Activated T-helper 9 cell treated with anti-CD3 and anti-CD28 coated beads, Interleukin-2, amount 50 U/mL, for 16 hours (primary cell): ENCODE measurements at places on chromosomes 5 and 9.

DNA sequence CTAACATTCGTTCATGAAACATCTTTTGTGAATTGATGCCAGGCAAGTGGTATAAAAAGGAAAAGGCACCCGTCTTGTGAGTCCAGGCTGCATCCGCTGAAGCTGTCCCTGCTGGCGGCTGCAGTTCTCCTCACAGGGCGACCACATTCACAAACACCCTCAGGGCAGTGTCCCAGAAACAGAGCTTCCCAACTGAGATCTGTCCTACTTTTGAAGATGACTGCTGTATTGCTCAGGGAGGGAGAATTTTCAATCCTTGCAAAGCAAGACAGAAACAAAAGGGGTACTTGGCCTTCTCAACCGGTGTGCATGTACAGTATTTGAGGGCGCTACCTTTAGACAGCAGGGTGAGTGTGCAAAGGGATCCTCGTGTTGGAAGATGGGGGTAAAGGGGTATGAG, 316.1 kb downstream of the GADD45G start:
- no peak for DNase-seq

DNA sequence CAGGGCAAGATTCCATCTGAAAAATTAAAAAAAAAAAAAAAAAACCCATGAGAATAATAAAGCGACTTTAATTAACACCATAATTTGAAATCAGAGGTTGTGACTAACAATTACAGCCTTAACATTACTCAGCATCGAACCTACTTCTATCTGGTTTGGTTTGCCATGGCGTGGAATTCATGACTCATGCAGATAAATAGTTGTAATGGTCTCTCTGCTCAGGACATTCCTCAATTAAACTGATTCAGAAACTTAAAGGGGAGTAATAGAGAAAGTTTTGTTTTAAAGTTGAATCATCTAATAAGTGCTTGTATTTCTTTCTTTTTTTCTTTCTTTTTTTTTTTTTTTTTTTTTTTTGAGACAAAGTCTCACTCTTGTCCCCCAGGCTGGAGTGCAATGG, 135.5 kb downstream of the SPATA31D1 start:
- DNase-seq, result no peak

DNA sequence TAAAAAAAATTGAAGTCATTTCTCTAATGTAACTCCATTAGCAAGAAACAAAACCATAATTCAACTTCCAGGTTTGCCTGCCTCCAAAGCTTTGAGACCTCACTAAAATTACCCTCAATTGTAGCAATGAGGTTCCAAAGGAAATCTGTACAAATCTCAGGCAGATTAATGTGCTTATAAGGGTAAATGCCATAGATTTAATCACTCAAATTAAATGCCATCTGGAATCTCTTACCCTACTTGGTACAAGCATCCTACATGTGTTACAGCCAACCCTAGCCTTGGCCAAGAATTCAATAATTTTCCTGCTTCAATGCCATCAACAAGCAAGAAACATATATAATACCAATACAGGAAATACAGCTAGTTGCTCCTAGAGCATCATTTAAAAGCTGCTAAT, 452.8 kb downstream of the RAB3C start:
- no peak for DNase-seq

GRCh38 chr9:13410566-13411031, 131.1 kb upstream of the MPDZ start:
- no peak for DNase-seq

- DNase-seq, result no peak
Measured at GRCh38 chr5:58965677-58966414, 383.0 kb downstream of the RAB3C start.

DNA sequence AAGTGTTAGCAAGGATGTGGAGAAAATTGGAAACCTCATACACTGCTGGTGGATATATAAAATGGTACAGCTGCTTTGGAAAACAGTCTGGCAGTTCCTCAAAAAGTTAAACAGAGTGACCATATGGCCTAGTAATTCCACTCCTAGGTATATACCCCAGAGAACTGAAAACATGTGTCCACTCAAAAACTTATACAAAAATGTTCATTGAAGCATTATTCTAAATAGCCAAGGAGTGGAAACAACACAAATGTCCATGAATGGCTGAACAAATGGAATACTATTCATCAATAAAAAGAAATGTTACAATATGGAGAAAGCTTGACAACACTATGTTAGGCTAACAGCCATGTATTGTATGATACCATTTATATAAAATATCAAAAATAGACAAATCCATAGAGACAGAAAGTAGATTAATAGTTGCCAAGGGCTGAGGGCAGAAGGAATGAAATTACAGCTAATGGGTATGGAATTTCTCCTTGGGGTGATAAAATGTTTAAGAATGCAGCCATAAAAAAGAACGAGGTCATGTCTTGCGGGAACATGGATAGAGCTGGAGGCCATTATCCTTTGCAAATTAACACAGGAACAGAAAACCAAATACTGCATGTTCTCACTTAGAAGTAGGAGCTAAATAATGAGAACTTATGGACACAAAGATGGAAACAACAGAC, 33.6 kb upstream of the FBP1 start:
- no peak for DNase-seq

DNA sequence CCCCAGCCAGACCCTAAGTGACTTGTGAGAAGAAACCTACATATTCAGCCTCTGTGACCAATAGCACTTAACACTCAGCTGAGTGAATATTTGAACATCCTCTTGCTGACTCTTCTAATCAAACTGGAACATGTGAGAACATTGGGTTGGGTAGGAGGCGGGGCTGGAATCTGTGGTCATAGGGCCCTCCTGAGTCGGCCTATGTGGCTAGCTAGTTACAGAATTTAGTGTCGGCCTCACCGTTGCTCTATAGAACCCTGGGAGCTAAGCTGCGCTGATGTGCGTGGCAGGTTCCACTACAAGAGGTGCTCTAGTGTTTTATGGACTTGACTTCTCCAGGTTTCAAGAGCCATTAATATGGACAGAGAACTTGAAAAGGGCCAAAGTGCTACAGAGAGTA, 138.8 kb downstream of the DROSHA start:
- DNase-seq, result no peak

DNA sequence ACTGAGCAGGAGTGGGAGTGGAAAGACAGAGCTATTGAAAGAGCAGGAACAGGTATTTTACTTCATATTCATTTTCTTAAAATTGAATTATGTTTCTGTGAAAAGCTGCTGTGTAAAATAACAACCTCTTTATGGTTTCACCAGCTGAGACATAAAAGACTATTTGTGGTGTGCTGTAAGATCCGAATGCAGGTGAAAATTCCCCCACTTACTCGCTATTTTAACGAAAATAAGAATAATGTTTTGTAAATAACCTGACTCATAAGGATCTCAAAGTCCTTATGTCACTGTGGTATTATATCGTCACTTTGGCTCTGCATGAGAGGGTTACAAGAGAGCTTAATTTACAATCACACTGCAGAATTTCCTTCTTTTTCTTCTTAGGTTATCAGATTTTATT, 65.3 kb upstream of the NFIB start:
- no peak for DNase-seq

GRCh38 chr9:124205686-124206352, 51.9 kb upstream of the NEK6 start:
- DNase-seq, result no peak

- no peak for DNase-seq
Measured at GRCh38 chr5:73030531-73030930, 74.7 kb downstream of the FCHO2 start.

GRCh38 chr5:129991780-129992179, 87.5 kb downstream of the CHSY3 start:
- DNase-seq, result no peak

DNA sequence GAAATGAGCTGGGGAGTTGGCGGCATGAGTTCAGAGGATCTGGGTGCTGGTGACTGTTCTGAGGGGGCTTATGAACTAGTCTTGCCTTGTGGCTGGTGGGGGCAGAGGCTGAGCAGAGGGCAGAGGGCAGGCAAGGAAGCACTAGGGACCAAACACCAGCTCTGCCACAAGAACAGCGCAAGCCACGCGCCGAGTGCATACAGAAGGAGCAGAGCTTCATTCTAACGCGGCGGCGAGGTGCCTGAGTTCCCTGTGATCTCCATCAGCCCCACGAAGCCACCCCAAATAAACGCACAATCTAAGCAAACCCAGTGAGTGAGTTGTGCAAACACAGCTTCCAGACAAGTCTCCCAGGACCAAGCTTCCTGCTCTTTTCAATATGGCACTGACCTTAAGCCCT, 110.6 kb upstream of the ALDH1B1 start:
- no peak for DNase-seq

DNA sequence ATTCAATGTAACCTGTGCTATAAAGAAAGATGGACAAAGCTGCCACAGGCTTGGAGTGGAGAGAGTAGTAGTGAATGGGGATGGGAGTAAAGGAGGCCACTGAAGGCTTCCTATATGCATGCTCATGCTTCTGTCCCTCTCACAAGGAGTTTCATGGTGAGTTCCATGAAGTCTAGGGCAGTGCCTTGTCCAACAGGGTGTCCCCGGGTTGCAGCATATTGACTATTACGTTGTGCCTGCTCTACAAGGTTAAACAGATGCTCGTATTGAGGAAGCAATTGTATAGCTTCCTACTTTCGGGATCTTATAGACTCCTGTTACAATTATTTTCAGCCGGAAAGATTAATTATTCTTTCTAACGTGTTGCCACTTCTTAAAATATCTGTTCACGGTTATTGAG, 129.1 kb upstream of the PIK3R1 start:
- no peak for DNase-seq

GRCh38 chr5:116130471-116130870, 45.6 kb downstream of the COMMD10 start:
- no peak for DNase-seq

DNA sequence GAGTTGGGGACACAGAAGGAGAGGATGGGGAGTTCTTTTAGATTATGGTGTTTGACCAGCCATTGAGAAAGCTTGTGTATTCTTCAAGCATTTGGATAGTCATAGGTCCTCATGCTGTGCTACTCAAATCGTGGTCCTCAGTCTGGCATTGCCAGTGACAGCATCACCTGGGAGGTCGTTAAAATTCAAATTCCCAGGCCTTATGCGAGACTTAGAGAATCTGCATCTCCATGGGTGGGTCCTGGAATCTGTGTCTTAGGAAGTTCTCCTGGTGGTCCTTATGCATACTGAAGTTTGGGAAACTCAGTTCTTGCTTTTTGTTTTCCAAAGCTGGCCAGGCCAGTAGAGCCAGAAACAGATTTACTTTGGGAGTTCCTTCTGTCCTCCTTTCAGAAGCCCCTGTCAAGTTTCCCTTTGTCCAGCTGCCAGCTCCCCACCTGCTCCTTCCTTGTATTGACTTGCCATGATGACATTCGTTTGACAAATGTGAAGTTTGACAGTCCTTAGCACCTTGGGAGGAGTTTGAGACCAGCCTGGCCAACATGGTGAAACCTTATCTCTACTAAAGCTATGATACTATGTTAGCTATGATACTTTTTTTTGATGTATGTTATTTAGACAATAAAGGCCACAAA, 95.6 kb downstream of the PALM2AKAP2 start:
- DNase-seq, result no peak

DNA sequence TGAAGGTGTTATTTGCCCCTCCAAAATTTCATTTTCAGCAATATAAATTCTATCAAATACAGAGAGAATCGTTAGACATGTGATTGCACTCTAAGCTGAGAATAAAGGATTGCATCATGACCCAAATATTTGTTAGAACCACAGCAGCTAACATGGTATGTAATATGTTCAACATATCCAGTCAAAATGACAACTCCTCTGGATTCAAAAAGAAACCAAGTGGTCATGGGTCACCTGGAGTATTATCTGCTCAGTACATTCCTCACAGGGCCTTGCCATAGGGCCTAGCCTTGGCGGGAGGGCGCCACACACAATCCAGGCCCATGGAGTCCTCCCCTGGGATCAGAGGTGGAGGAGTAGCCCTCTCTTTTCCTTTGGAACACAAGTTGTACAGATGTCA, 179.2 kb downstream of the HSD17B3 start:
- DNase-seq, result no peak

GRCh38 chr5:11903121-11903613, 1.1 kb downstream of the CTNND2 start:
- no peak for DNase-seq

DNA sequence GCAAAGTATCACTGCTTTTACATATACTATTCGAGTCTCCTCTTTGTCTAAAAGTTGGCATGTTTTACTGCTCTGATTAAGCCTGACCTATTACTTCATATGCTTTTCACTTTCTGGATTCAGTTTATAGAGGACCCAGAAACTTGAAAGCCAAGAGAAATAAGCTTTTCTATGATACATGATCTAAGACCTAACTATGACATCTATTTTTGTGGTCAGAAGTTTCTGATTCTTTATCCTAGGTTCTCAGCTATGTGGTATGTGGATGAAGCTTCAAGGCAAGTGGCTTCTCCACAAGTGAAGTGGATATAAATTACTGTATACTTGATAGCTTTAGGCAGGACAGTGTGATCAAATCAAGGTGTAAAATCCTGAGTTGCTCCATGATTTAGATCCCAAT, 6.3 kb downstream of the EDIL3 start:
- DNase-seq, result no peak

DNA sequence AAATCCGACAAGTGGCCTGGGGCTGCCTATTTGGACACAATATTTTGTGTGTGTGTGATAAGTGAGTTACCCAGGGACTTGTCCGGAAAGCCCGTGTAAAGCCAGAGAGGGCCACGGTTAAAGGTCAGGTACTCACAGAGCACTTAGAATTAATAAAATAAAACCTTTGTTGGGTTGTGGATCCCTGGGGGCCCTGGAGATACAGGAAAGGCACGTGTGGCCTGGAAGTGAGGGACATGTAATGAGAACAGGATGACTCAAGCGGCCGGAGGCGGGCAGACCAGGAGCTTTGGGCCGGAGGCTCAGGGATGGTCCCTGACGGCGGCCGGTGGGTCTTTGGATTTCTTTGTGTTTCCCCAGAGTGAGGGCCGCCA, 1.0 kb downstream of the DMRT2 start:
- no peak for DNase-seq

DNA sequence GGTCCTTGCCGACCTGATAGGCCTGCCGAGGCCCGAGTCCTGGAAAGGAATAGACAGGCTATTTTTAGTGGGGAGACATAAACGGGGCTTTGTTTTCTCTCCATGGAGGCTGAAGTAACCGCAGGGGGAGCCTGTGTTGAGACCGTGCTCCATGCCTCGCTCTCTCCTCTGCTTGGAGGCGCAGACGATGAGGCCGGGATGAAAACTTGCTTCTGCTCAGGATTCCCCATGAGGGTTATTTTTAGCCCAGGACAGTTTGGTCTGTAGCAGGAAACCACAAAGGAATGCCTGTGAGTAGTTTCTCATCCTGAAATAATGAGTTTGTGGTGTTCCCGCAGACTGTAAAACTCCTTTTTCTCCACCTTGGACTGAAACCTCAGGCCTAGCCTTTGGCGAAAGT, 81.9 kb upstream of the RARS1 start:
- DNase-seq, result no peak

- no peak for DNase-seq
Measured at GRCh38 chr5:65914641-65915196, 11.7 kb upstream of the ERBIN start.

GRCh38 chr5:9838916-9839315, 208.8 kb upstream of the TAS2R1 start:
- DNase-seq, result no peak

DNA sequence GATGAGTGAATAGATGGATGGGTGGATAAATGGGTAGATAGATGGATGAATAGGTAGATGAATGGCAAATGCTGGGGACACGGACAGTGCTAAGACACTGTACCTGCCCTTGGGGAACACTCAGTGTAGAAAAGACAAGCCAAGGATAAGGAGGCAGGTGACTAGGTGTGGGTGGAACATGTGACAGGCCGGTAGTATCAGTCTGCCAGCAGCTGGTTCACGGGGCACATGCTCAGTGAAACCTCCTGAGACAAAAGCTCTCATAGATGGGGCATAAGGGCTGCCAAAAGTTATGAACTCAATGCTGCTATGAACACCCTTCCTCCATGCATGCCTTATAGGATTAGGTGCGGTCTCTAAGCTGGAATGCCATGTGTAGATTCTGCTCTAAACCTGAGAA, 71.0 kb downstream of the C5orf15 start:
- DNase-seq, result no peak
